Endothelial cell (in vitro differentiated cells): ENCODE measurements at places on chromosomes 7 and 10. TPM values are rescaled to one million over a fixed set of nuclear protein-coding genes. Genes with fewer than 3 reads are reported as not detected.

DCLRE1C gene
- 5.5 TPM for total RNA-seq

SEPTIN14 gene
- total RNA-seq: not detected

SSC4D gene
- 15.6 TPM for total RNA-seq

C7orf33 gene
- total RNA-seq: not detected

NUTM2E gene
- 0.46 TPM for total RNA-seq

PSMG3 gene
- total RNA-seq: 20.3 TPM
